ENCODE measurements at places on chromosomes 6 and 20.

DNA sequence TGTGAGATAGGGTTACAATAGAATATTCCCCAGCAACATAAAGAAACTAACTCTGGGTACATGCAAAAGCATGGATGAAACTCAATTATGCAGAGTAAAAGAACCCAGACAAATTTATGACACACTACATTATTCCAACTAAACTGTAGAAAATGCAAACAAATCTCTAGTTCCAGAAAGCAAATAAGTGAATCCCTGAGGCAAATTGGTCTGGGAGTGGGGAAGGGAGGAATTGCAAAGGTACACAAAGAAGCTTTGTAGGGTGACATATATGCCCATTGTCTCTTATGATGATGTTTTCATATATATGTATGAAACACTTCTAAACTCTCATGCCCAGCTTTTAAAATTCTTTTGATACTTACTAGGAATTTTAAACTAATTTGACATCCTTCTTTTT is 266.0 kb downstream of the CDKAL1 start:
- no peak for DNase-seq

DNA sequence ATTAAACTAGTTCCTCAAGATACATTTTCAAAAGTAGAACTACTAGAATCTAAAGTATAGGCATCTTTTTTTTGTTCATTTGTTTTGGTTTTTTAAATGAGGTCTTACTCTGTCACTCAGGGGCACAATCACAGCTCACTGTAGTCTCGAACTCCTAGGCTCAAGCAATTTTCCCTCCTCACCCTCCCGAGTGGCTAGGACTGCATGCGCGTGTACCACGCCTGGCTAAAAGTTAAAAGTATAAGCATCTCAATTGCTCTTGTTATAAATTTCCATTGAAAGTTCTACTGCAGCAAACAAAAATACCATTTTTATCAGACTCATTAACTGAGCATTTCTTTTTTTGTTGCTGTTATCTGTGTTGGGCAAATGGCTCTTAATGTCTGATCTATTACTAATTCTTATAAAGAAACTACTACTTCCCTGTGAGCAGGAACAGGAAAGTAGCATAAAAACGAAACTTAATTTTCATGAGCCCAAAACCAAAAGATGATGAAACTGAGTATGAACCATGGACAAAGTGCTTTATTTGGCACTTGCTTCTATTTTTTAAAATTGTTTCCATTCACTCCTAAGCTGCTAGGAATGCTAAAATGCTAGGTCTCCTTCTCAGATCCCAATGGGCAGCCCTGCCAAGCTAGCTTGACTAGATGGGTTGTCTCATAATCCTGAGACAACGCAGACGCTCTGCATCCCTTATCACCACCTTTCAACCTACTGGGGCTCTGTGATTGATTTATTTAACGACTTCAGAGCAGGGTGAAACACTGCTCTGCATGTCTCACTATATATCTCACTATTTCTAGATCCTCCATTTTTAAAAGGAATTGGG is 36.9 kb downstream of the TRPC4AP start:
- DNase-seq, result no peak

GRCh38 chr6:110953633-110954303 is 4.7 kb upstream of the GTF3C6 start:
- DNase-seq, result no peak

- peak; percentile 44 for DNase-seq
Measured at GRCh38 chr20:4082406-4083097, 67.2 kb upstream of the RNF24 start.

- no peak for DNase-seq
Measured at GRCh38 chr20:62433658-62434497, 6.5 kb upstream of the RBBP8NL start.

- DNase-seq, result no peak
Measured at GRCh38 chr6:6314596-6314995, 5.9 kb downstream of the F13A1 start.

DNA sequence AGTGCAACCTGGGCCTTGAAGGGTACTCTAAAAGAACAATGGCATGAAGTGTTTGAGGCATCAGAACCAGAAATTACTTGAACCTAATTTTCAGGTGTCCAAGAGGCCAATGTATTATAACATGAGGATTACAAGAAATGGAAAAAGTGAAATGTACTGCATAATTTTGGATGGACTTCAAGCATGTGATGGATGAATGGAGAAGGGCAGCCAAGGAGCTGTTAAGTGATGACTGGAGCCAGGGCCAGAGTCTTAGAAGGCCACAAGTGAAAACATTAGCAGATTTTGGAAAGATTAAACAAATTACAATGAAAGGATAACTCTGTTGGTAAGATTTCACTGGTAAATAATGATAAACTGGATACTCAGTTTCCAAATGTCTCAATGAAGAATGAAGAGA is 738.2 kb downstream of the CD109 start:
- no peak for DNase-seq

DNA sequence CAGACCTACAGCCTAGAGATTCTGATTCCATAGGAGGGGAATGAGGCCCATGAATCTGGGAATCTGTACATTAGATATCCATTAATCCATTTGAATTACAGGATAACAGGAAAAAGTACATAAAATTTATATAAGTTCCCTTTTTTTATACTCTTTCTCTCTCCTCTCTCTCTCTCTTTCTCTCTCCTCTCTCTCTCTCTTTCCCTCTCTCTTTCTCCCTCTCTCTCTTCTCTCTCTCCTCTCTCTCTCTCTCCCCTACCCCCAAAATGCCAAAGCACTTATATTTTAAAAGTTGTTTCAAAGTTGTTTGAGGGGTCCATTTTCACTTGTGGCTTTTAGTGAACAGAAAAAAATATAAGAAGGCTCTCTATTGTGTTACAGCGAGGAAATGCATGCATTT is 15.1 kb downstream of the TSHZ2 start:
- DNase-seq, result no peak

DNA sequence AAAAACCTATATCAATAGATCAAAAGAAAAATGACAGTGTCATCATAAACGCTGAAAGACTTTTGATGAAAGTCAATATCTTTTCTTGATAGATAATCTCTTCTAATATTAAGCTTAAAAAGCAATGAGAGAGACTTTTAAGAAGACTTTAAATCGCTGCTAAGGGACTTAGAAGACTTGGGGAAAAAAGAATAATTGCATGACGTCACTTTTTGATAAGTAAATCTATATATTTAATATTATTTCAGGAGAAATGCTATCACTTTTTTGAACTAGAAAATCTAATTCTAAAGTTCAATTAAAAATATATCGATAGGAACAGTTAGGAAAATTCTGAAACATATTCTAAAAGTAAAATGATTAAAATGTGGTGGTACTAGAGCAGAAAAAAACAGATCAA is 78.7 kb upstream of the TSHZ2 start:
- DNase-seq, result no peak

DNA sequence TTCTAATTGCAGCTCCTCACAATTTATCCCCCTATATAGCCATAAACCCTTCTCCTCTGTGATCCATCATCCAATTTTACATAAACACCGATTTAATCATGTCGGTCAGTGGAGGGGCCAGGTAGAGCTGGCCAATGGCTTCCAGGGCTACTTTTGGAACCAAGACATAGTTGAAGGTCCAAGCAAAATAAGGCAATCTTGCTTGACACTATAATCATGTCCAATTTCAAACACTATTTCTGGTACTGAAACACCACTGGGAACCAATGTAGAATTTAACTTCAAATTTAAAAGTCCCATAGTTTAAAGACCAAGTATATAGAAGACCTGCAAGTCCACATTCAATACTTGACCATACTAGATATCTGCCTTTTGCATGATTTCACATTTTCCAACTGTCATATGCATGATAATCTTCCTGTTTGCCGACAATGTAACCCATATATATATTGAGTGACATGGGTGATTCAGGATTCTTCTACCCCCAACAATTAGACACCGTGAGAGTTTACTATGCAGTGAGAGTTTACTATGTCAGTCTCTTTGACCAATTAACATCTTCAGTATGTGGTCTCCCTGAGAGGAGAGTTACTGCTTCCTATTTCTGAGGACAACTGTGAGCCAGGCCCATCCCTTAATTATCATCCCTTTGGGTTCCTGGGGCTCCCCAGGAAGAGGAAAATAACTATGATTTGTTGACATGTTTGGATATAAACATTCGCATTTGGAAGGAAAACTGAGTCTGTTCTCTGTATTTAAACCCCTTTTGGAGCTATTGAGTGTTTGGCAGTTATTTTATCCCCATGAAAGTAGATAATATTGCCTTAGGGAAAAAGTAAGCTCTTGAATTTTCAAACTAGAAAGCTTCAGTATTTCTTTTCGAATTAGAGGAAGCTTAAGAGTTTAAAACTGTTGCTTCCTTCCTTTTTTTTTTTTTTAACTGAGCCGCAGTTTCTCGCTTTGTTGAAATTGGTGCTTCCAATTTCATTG is 31.8 kb downstream of the SAMD3 start:
- no peak for DNase-seq

DNA sequence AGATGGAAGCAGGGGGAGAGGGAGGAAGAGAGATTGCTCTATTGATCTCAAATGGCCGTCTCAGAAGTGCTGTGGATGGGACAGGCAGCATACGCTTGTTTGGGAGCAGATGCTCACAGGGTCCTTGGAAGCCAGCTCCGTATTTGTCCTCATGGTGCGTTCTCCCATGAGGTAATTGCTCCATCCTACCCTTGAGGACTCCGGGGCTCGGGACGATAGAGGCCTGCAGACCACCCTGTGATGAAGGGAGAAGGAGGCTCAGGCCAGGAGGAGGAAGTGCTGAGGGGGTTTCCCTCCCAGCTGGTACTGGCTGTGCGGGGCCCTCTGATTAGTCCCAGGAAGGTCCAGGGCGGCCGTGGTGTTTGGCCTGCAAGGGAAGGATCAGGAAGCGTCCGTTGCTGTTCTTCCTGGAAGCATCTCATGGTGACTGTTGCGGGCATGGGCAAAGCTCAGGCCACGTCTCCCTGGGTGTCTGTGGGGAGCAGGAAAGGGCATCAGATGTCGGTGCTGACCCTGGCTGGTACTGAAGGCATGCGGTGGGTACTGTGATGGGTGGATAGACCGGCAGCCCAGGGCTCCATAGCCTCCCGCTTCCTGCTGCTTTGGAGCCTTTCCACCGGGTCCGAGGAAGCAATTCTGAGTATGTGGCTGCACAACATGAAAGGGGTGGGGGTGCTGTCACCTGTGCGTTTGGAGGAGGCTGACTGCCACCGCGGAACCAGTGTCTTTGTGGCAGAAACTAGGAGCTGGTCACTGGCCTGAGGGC is 158.3 kb downstream of the SYCP2 start:
- no peak for DNase-seq

- no peak for DNase-seq
Measured at GRCh38 chr6:87932361-87932760, 115.3 kb upstream of the SPACA1 start.

DNA sequence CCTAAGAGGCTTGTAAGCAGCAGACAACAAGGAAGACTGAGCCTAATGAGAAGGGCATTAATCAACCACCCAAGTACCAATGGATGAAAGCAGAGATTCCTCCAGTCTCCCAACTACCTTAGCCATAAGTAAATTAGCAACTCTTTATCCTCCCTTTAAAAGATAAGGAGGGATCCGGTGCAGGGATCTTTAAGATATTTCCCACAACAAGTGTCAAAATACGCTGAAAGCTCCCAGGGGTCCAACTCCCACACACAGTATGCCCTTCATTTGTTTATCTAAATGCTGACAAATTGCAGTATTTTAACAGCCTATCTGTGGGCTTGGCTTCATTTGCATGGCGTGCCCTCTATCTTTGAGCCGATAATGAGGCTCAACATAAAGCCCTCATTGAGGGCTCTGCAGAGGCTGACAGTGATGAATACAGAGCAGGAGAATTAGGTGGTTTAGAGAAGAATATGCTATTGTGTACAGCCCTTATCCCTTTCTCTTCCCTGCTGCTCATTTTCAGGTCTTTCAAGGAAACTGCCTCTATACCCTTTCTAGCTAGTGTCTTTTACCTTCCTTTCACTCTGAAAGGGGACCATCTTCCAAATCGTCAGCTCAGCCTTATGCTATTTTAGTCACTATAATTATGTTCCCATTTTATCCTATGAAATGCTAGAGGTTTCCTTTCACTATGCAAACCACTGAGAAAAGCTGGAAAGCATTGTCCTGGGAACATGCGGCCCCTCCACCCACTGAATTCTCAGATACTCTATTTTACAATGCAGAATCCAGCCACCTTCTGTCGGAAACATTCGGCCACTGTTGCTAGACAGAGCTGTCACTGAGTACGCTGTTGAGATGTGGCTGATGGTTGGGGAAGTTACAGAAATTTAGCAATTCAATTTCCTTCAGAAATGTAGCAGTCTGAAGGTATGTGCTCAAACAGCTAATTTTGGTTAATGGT is 575.2 kb upstream of the JAG1 start:
- no peak for DNase-seq

GRCh38 chr6:107977283-107977682 is 19.3 kb upstream of the SEC63 start:
- no peak for DNase-seq

DNA sequence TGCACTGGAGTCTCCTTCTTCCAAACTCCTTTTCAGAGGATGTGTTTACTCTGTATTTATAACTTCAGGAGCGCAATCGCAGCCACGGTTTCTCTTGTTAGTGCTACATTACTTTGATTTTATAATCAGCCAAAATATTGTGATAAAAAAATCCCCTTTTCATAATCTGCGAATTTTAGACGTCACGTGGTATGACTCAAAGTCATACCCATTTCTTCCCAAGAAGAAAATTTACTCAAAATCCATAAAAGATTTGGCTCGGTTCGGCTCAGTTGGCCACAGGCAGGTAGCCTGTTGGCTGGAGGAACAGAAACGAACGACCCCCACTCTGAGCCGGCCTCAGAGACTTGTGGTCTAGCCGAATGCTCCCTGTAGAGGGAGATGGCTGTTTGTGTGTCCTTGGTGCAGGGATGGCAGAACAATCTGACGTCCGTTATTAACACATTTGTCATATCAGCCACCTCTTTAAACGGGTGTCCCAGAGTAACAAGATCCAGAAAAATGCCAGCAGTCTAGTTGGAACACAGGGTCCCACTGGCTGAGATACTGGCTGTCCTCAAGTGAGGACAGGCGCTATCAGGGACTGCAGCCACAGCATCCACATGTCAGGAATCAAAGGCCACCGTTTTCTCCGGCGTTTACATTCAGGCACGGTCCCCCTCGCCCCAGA is 247.6 kb downstream of the DLL1 start:
- DNase-seq, result no peak

DNA sequence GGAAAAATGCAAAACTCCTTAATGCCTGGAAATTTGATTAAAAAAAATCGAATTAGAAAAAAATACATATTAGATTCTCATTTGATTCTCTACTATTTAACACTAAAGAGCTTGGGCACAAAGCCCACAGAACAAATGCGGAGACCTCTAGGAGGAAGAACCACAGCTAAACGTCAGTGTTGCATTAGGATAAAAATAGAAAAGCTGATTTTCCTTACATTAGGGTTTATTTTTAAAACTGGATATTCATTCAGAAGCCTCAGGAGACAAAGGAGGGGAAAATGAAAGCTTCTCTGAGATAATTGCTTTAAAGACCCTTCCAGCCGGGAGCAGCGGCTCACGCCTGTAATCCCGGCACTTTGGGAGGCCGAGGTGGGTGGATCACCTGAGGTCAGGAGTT is 77.3 kb downstream of the ECT2L start:
- DNase-seq, result no peak

DNA sequence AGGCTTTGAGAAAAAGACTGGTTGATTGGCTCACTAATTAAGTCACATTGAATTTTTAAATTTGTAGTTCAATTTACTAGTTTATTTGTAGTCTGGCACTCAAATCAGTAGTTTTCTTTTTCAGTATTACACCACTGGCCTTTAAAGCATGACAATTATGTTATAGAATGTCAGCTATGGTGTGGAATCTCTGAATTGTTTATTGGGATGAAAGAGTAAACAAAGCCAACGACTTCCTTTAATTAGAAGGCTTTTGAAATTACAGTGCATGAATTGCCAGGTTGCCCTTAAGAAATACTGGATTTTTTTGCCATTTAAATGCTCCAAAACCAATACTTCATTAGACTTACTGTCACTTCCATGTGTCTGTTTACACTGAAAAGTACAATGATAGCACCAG is 426.9 kb upstream of the RNF217 start:
- DNase-seq, result no peak
